ENCODE measurements at places on chromosomes 5 and 9. TPM values are rescaled to one million over a fixed set of nuclear protein-coding genes. Genes with fewer than 3 reads are reported as not detected.

GRCh38 chr5:1277781-1278180 lies 17.1 kb downstream of the TERT start:
- no peak for DNase-seq

DNA sequence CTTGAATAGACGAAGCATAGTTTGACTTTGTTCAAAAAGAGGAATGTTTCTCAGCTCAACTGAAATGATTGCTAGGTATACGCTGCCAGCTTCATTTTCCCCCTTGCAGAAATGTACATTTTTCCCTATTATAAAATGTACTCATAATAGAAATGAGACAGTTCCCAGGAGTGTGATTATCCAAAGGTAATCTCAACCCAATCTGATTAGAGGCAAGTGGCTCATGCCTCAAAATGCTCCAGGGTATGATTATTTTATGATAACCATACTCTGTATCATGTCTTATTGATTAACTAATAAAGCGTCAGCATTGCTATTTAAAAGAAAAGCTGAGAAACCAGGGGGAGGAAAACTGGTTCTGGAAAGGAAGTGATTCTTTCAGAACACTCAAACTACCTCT lies 54.9 kb upstream of the SMIM15 start:
- no peak for DNase-seq

GRCh38 chr5:59540366-59540765 lies 353.2 kb downstream of the PDE4D start:
- no peak for DNase-seq

DNA sequence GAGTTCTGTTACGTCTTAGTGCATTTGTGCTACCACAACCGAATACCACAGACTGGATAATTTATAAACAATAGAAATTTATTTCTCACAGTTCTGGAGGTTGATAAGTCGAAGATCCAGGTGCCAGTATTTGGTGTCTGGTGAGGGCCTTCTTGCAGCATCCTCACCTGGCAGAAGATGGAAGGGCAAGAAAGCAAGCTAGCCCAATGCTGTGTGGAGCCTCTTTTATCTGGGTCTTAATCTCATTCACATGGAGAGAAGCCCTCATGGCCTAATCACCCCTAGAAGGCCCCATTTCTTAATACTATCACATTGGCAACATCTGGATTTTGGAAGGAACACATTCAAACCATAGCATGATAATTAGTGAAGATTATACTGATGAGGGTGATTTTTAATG lies 159.3 kb downstream of the CHSY3 start:
- no peak for DNase-seq

DNA sequence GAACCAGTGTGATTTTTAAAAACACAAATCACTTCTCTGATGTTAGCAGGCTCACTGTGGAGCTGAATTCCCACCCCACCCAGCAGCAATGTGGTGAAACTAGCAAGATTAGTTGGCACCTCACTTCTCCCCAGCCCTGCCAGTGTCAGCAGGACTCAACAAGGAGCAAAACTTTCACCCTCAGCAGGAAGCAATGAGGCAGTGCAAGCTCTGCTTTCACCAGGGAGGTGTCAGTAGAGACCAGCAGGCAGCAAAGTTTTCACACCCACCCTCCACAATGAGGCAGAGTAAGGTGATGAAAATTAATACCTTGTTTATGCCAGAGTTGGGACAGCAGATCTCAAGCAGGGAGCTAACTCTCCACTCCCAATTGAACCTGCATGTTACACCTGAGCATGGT lies 565.0 kb downstream of the CETN3 start:
- no peak for DNase-seq

Gene LIX1
- not detected for total RNA-seq

Data from Right ventricle myocardium inferior (tissue), 1 donor.